ENCODE measurements at places on chromosomes 5 and 9.

GRCh38 chr5:99866740-99867139 is 668.4 kb upstream of the FAM174A start:
- DNase-seq: no peak

DNA sequence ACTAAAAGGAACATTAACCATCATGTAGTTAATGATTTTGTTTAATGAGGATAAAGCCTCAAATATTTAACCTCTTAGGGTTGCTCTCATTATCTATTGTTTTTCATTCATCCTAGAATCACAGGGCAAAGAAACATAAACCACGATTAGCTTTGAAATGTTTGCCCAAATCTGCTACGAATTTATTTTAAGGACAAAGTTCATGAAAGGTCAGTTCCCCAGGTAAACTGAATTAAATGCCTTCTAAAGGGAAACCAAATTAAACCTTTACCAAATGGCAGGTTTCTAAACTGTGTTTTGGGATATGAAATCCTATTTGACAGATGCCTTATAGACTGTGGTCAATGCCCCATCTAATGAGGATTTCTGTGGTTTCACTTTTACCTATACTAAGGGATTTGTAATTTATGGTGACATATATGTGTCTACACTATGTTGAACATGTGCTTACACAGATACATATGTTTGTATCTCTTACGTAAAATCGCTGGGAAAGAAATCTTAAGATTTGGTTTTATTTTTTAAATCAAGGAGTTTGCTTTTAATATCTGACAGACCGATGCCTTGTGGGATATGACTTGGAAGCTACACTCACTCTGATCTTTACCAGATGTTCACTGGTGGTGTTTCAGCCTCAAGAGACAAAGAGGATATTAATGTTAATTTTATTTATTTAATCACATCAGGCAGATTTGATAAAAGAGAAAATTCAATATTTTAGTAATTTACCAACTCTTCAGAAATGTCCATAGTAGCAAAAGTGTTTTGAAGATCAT is 188.4 kb downstream of the GLIS3 start:
- no peak for DNase-seq

- no peak for DNase-seq
These were observed 139.1 kb upstream of the MAP3K1 start for GRCh38 chr5:56676091-56676768.

DNA sequence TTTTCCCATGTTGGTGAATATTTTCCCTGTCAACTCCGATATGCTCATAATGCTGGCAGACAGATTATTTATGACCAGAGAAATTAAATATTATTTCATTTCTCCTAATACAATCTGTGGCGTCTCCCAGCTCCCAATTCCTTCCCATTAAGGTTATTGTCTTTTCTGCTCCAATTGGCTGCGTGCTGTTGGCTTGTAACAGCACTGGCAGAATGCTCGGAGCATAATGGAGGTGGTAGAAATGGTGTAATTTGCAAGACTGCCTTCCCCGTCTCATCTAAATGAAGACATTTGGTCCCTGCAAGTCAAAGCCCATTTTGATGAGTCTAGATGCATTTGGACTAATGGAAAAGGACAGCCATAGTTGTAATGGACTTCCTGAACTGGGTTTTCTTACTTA is 601.7 kb downstream of the BRINP1 start:
- DNase-seq: no peak

DNA sequence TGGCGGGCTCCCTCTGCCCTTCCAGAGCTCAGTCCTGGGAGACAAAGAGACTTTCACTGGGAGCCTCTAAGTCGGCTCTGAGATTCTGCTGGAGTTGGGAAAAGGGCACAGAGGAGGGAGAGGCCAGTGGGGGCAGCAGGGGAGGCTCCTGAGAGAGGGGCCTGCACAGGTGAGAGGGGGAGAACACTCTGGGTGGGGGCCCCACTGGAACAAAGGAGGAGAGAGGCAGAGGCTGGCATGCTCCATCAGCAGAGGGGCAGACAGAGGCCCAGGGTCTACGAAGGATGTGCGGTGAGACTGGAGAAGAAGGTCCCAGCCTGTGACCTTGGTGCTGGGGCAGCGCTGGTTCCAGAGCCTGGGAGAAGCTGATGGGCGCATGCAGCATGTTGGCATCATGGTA is 8.9 kb downstream of the TCF7 start:
- DNase-seq: no peak

DNA sequence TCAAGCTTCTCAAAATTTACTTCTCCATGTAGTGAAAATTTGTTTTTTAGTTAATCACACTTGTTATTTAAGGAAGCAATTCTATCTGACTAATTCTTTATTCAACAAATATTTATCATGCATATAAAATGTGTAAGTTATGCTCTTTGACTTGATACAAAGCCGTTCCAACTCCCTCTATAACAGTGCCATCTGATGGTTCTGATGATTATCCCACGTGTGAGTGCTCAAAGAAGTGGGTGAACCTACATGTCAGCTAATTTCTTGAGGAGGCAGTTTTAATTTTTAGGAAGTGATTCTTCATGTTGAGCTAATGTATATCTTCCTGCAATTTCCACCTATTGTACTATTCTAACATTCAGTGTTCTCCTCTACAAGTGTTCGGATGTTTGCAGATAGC is 88.8 kb upstream of the BRINP1 start:
- DNase-seq: no peak

- DNase-seq: no peak
These were observed 206.6 kb downstream of the PALM2AKAP2 start for GRCh38 chr9:109986521-109986991.

DNA sequence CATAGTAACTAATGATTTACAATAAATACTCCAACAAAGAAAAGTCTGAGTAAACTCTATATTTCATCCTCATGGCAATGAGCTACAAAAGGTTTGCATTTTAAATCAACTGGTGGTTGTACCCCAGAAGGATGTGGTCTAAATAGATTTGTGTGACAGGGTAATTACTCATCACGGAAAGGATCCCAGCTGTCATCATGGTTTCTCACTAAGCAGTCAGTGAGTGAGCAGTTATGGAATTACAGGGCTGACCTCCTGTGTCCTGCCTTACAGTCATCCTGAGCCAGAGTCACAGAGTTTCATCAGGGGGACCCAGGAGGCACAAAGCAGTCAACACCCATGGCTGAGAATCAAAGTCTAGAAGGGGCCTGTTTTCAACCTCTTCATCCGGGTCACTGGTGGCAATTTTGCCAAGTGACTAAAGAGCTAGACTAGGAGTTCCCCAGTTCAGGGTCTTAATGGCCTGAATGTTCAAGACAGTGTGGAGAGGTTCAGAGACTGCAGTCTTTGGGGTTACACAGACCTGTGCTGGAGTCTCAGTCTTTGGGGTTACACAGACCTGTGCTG is 210.7 kb upstream of the SLC24A2 start:
- DNase-seq: no peak

DNA sequence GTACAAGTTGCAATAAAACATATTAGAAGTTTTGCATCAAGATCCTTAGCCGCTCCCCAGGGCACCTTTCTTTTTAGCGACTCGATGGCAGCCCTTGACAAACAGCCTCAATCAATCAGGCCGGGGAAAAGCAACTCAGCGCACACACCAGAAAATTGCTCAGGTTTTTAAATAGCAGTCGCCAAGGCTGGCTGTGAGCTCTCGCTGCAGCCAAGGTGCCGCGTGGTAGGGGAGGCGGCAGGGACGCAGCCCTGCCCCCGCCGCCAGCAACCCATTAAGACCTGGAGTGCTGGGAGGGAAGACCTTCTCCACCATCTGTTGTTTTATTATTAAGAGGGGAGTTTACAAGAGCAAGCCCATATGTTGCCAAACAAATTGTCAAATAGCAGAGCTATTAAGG is 22.6 kb downstream of the ASS1 start:
- no peak for DNase-seq

GRCh38 chr5:91373006-91373405 is 10.1 kb downstream of the ARRDC3 start:
- DNase-seq: no peak

- peak; percentile 46 for DNase-seq
These were observed 289.4 kb upstream of the DAB2 start for GRCh38 chr5:39714036-39714698.

- DNase-seq: no peak
These were observed 82.4 kb downstream of the MARCHF3 start for GRCh38 chr5:126948011-126948355.

Data from CD4-positive, alpha-beta T cell treated with Interleukin-6 for 4 hours (primary cell).